NCI-H2171 (cell line): ENCODE measurements at places on chromosomes 12 and 14.

DNA sequence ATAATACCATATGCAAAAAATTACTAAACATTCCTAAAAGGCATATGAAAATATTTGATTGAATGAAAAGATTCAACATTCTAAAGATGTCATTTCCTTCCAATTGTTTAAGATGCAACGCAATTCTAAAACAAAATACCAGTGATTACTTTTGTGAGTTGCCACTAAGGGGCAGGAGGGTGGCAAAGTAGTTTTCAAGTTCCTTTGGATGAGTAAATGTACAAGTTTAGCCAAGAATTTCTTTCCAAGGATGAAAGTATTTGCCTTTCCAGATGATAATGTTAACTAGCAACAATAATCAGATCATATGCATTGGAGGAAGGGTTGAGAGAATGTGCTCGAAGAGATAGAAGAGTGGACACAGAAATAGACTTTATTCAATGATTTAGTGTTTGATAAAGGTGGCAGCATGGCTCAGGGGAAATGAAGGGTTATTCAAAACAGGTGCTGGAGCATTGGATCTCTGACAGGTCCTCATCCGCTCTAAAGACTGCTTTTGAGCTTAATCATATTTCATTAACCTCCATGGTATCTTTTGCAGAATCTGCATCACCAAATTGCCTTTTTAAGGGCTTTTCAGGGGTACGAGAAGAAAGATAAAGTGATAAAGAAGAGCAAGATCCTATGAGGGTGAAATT is 678.5 kb upstream of the TBX3 start:
- DNase-seq = no peak

DNA sequence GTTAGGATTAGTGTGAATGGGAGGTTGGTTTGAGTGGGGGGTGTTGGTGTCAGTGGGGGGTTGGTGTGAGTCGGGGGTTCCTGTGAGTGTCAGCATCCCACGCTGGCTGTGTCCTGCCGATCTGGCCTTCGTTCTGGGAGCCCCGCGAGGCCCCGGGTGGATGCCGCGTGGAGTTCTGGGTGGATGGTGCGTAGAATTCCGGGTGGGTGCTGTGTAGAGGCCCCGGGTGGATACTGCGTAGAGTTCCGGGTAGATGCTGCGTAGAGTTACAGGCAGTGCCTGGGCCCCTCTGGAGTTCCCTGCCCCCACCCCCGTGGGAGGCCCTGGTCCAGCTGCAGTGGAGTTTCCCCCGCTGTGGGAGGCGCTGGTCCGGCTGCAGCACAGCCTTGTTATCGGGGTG is 8.7 kb downstream of the NOC4L start:
- DNase-seq = no peak

DNA sequence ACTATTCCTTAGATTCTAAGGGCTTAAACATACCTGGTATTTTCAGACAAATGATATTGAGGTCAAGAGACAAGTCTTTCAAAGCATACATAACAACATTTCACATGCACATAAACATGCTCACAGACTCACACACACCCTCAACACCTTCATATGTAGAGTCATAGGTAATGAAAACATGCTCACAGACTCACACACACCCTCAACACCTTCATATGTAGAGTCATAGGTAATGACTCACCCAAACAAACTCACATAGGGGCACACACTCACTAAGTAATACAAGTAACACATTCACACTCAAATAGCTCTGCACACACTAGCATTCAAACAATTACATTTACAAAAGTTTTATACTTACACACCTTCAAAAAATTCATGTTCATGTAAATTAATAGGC is 975.5 kb downstream of the TMEM121 start:
- no peak for DNase-seq

DNA sequence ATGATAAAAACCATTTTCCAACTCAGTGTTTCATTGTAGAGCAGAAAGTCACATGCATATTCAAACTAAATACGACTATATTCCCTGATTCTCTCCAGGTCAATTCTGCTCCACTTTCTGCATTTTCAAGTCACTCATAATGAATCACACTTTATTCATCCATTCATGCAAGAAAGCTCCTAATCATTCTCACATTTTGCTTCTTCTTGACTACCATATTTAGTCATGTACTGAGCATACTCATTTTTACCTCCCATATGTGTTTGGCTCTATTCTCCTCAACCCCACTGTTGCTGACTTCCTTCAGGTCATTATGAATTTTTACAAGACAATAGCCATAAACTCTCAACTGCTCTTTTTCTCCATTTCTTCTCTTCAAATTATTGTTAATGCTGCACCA is 43.4 kb upstream of the PIK3C2G start:
- DNase-seq = no peak

- DNase-seq = no peak
Observed at GRCh38 chr12:105257321-105257728, 21.4 kb upstream of the APPL2 start.

DNA sequence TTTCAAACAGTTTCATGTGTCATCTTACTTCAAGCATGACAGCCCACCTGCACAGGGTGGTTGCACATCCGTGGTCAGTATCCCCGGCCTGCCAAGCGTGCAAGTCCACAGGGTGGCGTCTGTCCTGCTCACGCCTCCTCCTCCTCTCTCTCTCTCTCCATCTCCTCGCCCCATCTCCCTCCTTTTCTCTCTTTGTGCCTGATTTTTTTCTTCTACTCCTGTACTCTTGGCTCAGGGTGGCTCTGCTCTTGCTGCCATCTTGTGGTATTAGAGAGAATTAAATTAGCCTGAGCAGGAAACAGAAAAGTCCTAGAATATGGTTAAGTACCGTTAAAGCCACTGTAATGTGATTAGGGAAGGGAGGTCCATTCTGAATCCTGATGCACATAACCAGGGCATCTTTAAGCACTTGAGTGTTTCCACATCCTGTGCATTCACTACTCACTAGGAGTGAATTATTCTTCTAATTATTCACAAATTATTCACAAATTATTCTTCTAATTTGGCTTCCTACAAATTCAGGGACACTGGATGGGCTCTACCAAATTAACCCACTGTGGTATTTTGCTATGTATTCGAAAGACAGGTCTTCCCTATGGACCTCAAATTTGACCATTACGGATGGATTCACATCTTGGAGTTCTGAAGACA is 25.5 kb upstream of the DTX1 start:
- peak; percentile 66 for DNase-seq

- no peak for DNase-seq
Observed at GRCh38 chr12:89067421-89068187, 284.7 kb downstream of the DUSP6 start.

- peak; percentile 40 for DNase-seq
Observed at GRCh38 chr12:25386831-25387731, 136.4 kb upstream of the KRAS start.

GRCh38 chr12:73185403-73185802 is 913.2 kb downstream of the TRHDE start:
- no peak for DNase-seq

GRCh38 chr14:68653804-68654203 is 139.1 kb downstream of the ZFP36L1 start:
- DNase-seq = no peak

DNA sequence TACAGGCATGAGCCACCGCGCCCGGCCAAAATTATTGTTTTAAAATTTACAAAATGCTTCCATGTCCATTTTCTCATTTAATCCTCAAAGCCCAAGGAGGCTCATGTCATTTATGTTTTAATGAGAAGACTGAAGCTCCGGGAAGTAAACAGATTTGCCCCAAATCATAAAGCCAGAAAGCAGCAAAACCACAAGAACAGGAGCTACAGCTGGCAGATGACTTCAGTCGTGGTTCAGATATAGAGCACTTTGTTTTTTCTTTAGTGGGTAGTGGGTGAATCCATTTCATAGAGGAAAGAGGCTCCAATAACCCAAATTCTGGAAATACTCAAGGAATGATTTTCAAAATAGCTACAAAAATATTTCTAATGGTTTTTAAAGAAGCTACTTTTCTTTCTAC is 45.4 kb upstream of the VPS33A start:
- no peak for DNase-seq

- no peak for DNase-seq
Observed at GRCh38 chr12:49887536-49888401, 15.9 kb downstream of the FAIM2 start.

- DNase-seq = no peak
Observed at GRCh38 chr12:65155784-65156183, 13.6 kb upstream of the LEMD3 start.

DNA sequence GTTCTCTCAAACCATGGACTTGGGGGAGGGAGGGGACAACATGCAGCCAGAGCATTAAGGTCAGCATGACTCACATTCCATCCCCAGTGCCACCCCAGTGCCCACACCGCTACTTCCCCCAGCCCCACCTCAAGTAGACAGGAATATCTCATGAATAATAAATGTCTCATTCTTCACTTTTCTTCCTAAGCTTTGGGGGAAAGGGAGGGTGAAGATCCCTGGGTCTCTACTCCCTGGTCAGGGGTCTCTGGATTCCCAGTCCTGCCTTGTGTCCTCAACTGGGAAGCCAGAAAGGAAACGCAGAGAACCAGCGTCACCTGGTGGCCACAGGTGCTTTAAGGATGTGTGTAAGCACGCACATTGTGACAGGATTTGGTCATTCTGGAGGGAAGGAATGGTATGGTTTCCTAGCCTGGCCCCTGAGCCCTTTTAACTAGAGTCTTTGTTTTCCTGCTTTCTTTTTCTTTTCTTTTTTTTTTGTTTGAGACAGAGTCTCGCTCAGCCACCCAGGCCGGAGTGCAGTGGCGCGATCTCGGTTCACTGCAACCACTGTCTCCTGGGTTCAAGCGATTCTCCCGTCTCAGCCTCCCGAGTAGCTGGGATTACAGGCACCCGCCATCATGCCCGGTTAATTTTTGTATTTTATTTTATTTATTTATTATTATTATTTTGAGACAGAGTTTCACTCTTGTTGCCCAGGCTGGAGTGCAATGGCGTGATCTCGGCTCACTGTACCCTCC is 3.4 kb downstream of the GPR84 start:
- peak; percentile 47 for DNase-seq

GRCh38 chr14:61183196-61183885 is 97.8 kb downstream of the TMEM30B start:
- no peak for DNase-seq

DNA sequence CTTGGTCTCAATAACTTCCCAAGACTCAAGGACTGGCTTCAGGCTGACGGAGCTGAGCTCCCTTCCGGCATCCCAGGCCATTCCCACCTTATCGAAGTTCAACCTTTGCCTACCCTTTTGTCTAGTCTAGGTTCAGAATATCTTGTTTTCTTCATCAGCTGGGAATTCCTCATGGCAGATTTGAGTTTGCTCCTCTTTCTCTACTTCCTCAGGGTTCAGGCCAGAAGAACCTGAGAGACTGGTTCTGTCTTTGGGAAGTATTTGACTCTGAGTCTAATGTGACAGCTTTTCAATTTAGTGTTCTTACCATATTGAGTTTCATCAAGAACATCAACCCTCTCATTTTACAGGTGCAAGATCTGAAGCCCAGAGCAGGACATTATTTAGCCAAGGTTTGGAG is 2.1 kb downstream of the BIN2 start:
- DNase-seq = no peak

- no peak for DNase-seq
Observed at GRCh38 chr14:86050757-86051156, 520.8 kb downstream of the FLRT2 start.

DNA sequence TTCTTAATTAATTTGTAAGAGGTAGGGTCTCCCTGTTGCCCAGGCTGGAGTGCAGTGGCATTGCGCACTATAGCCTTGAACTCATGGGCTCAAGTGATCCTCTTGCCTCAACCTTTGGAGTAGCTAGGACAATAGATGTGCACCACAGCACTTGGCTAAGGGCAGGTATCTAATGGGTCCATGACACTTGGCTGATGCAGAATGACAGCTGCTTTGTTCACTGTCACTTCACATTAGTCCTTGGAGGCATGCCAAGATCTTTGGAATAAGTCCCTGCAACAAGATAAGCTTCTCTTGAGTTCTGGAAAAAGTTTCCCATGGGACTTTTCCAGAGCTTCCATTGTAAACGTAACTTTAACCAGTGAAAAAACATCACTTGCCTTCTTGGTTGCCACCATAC is 23.4 kb downstream of the COQ6 start:
- peak; percentile 70 for DNase-seq

GRCh38 chr12:47281667-47282171 is 202.0 kb upstream of the AMIGO2 start:
- no peak for DNase-seq

- no peak for DNase-seq
Observed at GRCh38 chr12:133057446-133057845, 20.1 kb downstream of the ZNF84 start.

DNA sequence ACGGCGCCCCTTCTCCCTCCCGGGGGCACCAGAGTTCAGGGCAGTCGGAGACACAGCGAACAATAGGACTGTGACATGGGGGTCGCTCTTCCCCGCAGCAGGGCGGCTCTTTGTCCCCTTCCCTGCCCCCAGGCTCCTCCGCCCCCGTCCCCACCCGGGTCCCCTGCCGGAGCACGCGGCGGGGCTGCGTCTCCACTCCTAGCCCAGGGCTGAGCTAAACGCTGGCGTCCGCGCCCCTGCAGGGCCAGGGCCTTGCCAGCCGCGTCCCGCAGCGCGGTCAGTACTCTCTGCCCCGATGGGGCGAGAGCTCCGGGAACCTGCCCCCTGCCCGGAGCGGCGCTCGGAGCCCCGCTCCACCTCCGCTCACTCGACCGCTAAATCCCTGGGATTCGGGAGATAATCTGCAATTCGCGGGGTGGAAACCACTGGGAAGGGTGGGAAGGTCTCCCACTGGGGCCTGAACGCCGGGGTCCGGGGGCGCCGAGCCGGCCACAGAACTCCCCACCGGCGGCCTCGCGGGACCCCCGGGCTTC is 825 bp upstream of the CCDC85C start:
- DNase-seq = no peak

DNA sequence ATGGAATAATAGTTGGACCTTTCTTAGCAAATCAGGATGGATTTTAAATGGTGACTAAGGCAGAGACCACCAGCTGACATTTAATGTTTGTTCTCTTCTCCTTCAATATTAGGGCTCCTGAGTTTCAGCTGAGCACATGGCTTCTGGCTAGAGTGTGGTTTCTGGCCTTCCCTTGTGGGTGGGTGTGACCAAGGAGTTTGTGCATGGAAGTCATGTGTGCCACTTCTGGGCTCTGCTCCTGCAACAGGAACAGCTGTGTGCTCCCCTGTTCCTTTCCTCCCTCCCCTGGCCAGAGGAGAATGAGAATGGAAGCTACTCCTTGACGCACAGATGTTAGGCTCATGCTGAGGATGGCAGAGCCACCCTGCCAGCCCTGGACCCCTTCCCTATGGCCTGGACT is 44.2 kb downstream of the CCDC175 start:
- no peak for DNase-seq

GRCh38 chr12:575948-576614 is 87.2 kb downstream of the NINJ2 start:
- DNase-seq = peak; percentile 84

GRCh38 chr12:30251546-30251945 is 444.1 kb downstream of the IPO8 start:
- no peak for DNase-seq
